Right kidney (tissue), 9 donors: ENCODE measurements at places on chromosomes 6 and 20.

GRCh38 chr20:57712851-57713504 is 3.2 kb upstream of the PMEPA1 start:
- DNase-seq = no peak

DNA sequence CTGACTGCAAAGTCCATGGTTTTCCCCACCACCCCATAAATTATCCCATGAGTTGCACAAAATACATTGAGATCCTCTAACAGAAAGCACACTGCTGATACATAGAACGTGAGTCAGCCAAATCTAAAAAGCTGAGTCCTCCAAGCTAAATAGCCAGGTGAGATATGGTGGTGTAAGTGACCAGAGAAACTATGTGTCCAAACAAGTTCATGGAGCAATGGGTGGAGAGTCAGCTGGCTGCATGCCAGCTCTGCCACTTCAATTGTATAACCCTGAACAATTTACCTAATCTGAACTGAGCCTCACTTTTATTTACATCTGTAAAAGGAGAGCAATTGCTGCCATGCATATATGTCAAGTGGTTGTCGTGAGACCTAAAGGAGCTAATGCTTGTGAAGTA is 9.7 kb downstream of the SNAP25 start:
- no peak for DNase-seq

DNA sequence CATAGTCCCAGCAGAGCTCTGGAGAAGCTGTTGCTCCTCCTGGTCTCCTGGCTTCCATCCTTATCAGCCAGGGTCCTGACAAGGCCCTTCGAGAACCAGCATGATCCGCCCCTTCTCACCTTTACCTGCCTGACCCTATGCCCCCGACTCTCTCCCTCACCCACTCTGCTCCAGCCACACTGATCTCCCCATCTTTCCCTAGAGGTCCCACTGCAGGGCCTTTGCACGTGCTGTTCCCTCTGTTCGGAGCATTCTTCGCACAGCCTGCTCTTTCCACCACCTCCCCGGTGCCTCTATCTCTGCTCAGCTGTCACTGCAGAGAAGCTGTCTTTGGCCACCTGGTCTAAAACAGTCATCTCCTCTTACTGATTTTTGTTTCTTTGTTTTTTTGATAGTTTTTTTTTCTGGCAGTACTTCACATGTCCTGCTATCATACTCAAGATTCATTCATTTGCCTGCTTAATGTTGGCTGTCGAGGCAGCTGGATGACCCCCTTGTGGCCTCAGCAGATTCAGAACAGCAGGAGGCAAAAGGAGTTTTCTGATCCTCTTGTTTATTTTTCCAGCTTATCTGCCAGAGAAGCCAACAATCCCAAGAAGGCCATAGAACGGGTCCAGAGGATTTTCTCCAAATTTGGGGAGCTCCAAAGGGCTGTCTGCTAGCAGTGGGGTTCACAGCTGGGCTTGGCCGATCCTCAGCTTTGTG is 1.6 kb upstream of the PTGIS start:
- no peak for DNase-seq

DNA sequence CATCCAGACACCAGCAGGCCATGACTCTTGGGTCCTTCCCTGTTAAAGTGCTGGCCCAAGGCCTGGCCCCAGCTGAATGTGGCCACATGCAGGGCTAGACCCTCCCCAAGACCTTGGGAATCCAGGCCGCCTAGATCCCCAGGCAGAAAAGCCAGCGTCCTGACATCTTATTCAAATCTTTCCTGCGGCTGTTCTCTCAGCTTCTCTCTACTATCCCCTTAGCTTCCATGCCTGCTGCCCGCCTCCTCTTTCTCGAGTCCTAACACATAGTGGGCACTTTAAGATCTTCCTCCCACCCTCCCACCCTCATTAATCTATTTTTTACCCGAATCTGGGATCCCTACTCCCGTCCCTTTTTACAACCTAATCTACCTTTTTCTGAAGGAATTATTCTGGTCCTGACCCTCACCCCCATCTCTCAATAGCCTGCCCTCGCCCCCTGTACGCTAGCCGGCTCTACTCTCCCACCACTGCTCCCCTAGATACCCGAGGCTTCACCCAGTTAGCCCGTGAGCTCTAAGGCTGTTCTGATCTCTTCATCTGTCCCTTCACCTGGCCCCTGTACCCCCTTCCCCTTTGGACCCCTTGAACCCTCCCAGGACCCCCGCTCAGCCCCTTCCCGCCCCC is at the start of gene CCHCR1:
TSS of gene CCHCR1 (minus strand) at position 290 of the 627 bp plus-strand sequence. CDS start at position 88, 202 bp downstream.
- no peak for DNase-seq

GRCh38 chr6:131694832-131695426 is 6.3 kb downstream of the OR2A4 start:
- peak; percentile 12 for DNase-seq

DNA sequence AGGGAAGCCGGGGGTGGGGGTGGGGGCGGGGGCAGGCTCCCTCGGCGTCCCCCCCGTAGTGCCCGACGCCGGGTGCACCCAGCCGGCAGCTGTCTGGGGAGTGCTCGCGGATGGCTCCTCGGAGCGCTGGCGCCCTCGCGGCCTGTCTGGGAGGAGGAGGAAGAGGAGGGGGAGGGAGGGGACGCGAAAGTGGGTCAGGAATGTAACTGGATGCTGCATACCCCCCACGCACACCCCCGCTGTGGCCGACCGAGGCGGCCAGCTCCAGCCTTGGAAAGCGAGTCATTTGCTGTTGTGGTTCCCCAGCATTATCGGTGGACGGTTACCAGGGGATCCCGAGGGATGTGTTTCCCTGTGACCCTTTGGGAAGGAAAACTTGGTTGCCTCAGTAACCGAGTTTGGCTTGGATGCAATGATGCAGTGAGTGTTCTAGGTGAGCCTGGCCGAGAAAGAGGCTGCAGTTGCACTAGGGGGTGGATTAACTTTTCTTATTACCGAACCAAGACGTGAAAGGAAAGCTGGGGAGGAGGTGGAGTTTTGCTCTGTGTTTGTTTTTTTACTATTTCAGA is 55.2 kb upstream of the RREB1 start:
- DNase-seq = peak; percentile 72

DNA sequence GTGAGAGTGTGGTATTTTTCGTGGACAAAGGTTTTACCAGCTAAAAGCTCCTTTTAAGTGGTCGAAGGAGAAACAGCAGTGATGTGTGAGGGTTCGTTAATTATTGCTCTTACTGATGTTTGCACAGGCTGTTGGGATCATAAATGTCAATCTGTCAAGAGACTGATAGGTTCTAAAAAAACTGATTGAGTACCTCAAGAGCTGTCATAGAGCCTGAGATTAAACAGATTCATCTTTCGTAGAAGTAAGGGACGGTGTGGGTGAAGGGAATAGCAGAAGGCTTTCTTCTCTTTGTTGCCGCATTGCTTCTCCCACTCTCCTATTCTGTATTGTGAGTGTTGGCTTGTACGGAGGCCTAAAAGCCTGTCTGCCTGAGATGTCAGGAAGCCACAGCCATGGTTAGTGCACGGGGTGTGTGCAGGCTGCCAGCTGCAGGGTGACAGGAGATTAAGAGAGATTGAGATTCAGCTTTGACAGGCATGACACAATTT is 291.0 kb downstream of the ZFAND3 start:
- no peak for DNase-seq

GRCh38 chr6:107666084-107666980 is 157.8 kb downstream of the SCML4 start:
- DNase-seq = peak; percentile 69

DNA sequence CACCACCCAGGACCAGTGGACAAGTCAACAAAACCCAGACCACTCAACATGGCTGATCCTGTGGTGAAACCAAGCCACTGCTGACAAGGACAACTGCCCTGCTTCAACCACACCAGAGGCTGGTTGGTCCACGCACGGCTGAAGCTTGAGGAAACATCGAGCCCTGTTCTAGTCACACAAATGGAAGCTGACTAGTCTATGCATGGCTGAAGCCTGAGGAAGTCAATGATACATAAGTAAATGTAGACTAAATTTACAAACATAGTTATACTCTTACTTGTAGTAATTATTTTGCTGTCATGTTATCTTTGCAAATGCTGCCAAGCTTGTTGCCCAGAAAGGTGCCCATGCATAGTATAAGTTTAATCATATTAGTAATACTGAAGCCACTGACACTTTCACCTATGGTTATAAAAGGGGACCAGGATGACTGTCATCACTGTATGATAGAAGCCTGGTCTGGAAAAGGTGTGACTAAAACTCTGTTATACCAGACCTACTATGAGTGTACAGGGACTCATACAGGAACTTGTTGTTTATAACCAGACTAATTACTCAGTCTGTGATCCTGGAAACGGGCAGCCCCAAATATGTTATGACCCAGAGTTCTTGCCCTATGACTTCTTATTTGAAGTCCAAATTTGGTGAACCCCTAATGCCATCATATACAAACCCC is 5.6 kb downstream of the IL22RA2 start:
- no peak for DNase-seq

- no peak for DNase-seq
These were observed 226.6 kb upstream of the SASH1 start for GRCh38 chr6:148116001-148116400.

DNA sequence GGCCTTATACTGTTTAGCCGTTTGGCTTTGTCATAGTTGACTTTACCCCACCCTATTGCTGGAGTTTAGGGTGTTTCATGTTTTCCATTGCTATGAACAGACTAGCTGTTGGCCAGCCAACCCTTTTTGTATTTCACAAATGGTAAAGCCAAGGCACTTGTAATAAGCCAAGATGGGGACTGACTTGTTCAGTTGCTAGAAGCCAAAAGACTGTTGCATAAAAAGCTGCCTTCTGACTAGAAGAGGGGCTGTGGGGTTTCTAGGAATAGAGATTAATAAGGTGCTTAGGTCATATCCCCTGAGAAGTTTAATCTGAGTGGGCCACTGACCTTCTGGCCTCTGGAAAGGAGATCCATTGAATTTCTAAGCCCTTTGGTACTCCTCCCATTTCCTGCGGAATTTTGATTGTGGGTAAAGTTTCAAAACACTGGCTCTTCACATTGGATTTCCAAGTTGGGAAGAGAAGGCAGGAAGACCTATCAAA is 211.1 kb downstream of the PLCB4 start:
- no peak for DNase-seq

DNA sequence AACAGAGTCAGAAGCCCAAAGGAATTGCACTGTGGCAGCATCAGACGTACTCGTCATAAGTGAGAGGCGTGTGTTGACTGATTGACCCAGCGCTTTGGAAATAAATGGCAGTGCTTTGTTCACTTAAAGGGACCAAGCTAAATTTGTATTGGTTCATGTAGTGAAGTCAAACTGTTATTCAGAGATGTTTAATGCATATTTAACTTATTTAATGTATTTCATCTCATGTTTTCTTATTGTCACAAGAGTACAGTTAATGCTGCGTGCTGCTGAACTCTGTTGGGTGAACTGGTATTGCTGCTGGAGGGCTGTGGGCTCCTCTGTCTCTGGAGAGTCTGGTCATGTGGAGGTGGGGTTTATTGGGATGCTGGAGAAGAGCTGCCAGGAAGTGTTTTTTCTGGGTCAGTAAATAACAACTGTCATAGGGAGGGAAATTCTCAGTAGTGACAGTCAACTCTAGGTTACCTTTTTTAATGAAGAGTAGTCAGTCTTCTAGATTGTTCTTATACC is 55.8 kb downstream of the VAPB start:
- DNase-seq = no peak

DNA sequence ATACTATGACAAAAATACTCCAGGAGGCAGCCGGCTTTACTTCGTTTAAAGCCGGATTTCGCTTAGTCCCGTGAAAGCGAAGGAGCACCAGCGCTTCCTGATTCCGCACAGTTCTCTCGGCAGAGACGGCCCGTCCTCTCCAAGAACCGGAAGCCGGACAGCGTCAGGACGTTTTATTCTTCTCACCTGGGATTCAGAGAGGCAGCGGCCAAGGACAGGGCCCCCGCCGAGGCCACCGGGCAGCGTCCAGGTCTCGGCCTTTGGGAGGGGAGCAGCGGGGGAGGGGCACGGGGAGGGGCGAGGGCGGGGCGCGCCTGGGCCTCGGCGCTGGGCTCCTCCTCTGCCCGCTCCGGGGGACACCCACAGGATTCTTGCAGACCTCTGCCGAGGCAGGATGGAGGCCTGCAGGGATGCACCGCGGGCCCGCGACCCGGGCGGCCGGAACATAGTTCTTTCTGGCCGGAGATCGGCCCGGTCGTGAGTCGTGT is 2.8 kb upstream of the DIDO1 start:
- peak; percentile 51 for DNase-seq

GRCh38 chr6:6600875-6601274 is 12.4 kb downstream of the LY86 start:
- no peak for DNase-seq

DNA sequence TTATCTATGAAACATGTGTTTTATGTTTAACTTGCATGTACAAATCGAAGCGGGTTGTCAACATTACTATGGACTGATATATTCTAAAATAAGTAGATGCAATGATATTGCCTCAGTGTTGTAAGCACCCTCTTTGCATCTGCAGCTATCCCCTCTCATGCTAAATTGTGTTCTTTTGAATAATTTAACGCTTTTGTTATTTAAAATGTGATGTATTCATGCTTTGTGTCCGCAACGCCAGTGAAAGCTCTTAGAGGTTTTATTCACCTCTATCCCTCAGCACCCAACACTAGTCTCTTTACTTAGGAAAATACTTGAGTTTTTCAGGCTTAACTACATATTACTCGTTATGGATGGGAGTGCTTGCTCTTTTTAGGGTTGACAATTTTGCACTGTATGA is 173.7 kb upstream of the ID4 start:
- DNase-seq = no peak

GRCh38 chr6:107959392-107959791 is 1.4 kb upstream of the SEC63 start:
- DNase-seq = no peak

- no peak for DNase-seq
These were observed 465.3 kb upstream of the SYNCRIP start for GRCh38 chr6:86107985-86108384.

GRCh38 chr6:21588481-21589351 is 4.8 kb upstream of the SOX4 start:
- DNase-seq = peak; percentile 98

- no peak for DNase-seq
These were observed 360.2 kb upstream of the JAG1 start for GRCh38 chr20:11034025-11034424.
